ENCODE measurements at places on chromosomes 4 and X.

- no peak overlapping the region for H3K4me3 ChIP-seq
- no peaks in the 10 kb centered on the region for H3K36me3 ChIP-seq
- DNase-seq = no peak
- H3K27ac ChIP-seq = no peak overlapping the region
- no peaks in the 10 kb centered on the region for H3K27me3 ChIP-seq
Measured at GRCh38 chr4:71133491-71133890, 140.0 kb downstream of the DCK start.

DNA sequence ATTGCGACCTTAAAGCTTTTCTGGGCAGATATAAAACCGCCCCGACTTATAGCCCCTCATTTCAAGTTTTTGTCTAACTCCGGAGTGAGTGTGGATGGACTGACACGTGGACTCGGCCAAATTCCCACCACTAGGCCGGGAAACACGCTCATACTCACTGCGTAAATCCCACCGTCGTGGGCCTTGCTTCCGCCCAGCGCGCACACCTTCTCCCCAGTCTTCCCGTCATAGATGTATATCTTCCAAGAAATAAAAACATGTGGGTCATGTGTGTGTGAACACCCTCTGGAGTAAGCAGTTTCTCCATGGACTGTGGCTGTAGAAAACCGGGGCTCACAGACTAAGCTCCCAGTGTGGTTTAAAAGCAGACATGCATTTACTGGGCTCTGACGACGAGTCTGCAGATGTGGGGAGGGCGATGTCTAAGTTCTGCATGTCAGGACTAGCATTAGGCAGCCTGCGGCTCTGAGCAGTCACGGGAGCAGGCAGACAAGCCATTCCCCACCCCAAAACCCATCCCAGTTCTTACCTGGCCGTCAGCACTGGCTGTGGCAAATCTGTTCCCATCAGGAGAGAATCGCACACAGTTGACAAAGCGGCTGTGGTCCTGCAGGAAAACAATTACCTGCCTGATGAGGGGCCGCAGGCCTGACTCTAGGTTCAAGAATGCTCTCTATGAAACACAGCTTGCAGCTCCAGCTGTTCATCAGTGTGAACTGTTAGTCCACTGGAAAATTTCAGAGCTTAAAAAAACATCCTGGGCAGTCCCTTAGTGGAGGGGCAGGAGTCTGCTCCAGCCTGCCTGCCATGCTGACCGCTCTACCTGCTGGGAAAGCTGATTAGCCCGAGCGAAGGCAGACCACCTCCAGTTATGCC lies 28.2 kb downstream of the WDR1 start:
- no peak for DNase-seq
- no peak overlapping the region for H3K4me3 ChIP-seq
- H3K4me1 ChIP-seq = peaks cover 8% of the 10 kb centered on the region
- peak overlapping the region; percentile 82 for H3K27ac ChIP-seq
- H3K27me3 ChIP-seq = no peaks in the 10 kb centered on the region

DNA sequence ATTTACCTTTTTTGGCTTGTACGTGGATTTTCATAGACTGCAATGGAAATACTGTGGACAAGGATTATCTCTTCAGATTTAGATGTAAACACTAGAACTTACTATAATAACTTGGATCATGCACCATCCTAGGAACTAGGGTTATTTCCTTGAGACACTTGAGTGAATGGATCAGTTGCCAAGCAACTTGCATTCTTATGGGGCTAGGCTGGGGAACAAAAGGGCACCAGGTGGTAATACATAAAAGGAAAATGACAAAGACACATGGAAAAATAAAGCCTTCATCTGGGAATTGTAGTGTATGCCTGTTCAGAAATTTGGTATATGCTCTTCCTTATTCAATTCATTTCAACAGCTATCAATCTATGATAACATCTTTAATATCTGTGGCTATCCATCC lies 247.1 kb downstream of the SPRY1 start:
- H3K36me3 ChIP-seq = no peaks in the 10 kb centered on the region
- peaks cover 6% of the 10 kb centered on the region for H3K27me3 ChIP-seq

DNA sequence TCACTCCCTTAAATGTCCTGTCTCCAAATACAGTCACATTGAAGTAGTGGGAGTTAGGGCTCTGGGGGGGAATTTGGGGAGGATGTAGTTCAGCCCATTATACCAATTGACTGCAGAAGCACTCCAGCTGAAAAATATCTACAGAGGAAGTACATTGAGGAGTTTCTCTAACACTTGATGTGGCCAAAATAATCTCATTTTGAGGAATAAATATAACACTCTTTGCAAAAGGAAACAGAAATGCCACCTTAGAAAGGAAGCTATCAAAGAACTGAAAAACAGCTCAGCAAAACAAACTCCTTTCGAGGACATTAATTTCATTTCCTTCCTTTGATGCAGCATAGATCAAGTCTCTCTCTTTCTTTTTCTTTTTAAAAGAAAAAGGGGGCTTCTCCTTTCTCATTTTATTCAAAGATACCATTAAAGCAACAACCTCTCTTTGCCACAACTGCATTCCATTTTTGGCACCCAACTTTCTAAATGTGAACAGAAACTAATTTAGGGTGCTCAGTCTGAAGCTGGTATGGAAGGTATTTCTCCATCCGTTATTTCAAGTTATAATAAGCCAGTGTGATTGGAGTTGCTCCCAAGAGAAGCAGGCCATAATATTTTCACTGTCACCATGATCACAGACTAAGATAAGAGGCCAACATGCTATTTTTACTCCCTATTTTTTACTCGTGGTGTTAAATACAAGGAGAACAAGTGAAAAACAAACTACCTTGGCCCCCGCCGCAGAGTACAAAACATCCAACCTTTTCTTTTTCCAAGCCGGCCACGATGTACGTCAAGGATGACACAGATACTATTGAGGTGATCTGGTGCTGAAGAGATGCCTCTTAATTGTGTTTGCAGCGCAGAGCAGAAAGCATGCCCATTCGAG lies 230.4 kb upstream of the GATB start:
- H3K4me1 ChIP-seq = peaks cover 4% of the 10 kb centered on the region
- H3K27ac ChIP-seq = no peak overlapping the region
- H3K27me3 ChIP-seq = no peaks in the 10 kb centered on the region
- no peak for DNase-seq

- H3K4me3 ChIP-seq = no peak overlapping the region
- H3K36me3 ChIP-seq = no peaks in the 10 kb centered on the region
- no peak overlapping the region for H3K27ac ChIP-seq
- H3K4me1 ChIP-seq = peaks cover 10% of the 10 kb centered on the region
- peaks cover 23% of the 10 kb centered on the region for H3K27me3 ChIP-seq
- no peak for DNase-seq
Measured at GRCh38 chrX:9749146-9749692, 16.4 kb downstream of the GPR143 start.

GRCh38 chr4:68954126-68954525 lies 2.5 kb upstream of the UGT2A3 start:
- DNase-seq = no peak
- H3K4me1 ChIP-seq = no peaks in the 10 kb centered on the region
- H3K27ac ChIP-seq = no peak overlapping the region
- H3K4me3 ChIP-seq = no peak overlapping the region
- H3K36me3 ChIP-seq = no peaks in the 10 kb centered on the region
- H3K27me3 ChIP-seq = no peaks in the 10 kb centered on the region

DNA sequence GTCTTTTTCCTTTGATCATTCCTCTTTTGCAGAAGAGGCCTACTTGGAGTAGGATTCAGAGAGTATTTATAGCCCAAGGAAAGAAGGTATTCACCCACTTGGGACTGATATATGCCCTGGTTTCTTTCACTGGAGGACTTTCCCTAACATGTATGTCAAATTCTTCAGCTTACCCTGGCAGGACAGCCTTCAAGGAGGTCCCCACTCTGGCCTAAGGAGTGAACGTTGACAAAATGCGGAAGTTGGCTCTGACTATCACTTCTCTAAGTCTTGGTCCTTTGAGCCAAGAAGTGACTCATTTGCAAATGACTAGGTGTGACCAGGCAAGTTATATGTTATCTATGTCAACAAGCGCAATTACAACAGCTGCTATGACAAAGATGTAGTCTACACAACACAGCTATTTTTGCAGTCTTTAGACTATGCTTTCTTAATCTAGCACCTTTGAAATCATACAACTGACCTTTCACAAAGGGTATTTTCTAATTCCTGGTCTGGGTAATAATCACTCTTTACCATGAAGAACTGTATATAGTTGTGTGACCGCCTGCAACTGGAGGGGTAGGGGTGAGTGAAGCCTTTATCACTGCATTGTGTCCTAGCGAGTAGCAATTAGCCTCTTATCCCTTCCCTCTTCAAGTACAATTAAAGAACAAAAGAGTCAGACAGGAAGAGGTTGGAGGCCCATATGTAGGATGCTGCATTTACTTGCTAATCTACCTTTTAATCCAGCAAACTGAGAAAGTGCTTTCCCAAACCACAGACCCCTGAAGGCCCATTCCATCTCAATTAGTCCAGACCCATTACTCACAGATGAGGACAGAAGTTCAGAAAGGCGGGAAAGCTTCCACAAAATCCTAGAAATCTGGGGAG lies 50.1 kb downstream of the RASGEF1B start:
- peaks cover 16% of the 10 kb centered on the region for H3K36me3 ChIP-seq
- no peaks in the 10 kb centered on the region for H3K27me3 ChIP-seq
- H3K4me1 ChIP-seq = peaks cover 18% of the 10 kb centered on the region
- peak; percentile 47 for DNase-seq

DNA sequence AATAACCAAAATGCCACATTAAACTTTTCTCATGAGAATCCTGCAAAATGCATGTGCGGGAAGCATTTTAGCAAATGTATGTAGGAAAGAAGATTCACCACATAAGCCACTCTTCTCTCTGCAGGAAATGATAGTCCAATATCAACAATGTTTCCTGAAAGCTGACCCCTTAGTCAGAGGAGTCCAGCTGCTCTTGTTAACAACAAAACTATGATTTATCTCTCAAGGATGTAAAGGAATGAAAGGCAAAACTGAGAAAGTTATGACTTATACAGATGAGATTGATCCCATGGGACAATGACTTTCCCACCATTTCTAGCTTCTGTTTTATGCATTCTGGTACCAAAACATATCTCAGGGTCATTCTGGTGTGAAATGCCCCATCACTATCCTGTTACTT lies 125.0 kb upstream of the EDNRA start:
- H3K27ac ChIP-seq = no peak overlapping the region
- no peaks in the 10 kb centered on the region for H3K36me3 ChIP-seq
- no peak for DNase-seq
- H3K27me3 ChIP-seq = no peaks in the 10 kb centered on the region
- no peak overlapping the region for H3K4me3 ChIP-seq

- no peaks in the 10 kb centered on the region for H3K4me1 ChIP-seq
- peaks cover 23% of the 10 kb centered on the region for H3K36me3 ChIP-seq
- H3K27ac ChIP-seq = no peak overlapping the region
- H3K4me3 ChIP-seq = no peak overlapping the region
Measured at GRCh38 chr4:94253036-94253435, 45.4 kb downstream of the SMARCAD1 start.

DNA sequence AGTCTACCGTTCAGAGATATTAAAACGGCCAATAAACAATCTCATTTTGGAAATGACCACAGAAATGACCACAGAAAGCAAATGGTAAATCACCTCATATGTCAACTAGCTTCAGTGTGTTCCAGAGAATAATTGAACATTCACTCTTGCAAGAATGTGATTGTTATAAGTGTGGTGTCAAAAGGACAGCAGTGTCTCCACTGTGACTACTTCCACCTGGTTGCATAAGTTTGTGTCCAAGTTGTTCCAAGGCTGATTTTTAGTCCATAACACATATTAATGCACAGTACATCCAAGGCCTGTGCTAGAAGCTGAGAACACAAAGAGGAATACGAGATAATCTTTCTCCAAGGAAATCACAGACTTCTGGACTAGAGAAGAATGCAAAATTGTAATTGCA lies 37.4 kb upstream of the RNF150 start:
- H3K36me3 ChIP-seq = no peaks in the 10 kb centered on the region
- DNase-seq = no peak
- no peaks in the 10 kb centered on the region for H3K4me1 ChIP-seq
- no peaks in the 10 kb centered on the region for H3K27me3 ChIP-seq
- H3K27ac ChIP-seq = no peak overlapping the region

DNA sequence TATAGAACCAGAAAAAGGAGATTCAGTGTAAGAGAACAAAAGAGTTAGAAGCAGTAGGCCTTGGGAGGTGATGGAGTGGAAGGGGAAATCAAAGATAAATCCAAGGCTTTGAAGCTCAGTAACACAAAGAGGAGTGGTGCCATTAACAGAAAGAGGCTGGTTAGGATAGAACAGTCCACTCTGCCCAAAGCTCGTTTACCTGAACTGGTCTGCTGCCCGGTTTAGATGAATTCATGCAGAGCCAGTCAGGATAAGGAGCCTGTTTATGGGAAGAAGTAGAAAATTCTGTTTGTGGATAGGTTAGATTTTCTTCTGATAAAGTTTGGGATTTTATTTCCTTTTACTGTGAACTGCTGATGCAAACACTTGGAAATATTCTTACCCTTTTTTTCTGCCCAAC lies 80.6 kb downstream of the HMGB2 start:
- peaks cover 11% of the 10 kb centered on the region for H3K36me3 ChIP-seq
- no peaks in the 10 kb centered on the region for H3K27me3 ChIP-seq
- no peak overlapping the region for H3K27ac ChIP-seq
- DNase-seq = no peak
- peaks cover 32% of the 10 kb centered on the region for H3K4me1 ChIP-seq

DNA sequence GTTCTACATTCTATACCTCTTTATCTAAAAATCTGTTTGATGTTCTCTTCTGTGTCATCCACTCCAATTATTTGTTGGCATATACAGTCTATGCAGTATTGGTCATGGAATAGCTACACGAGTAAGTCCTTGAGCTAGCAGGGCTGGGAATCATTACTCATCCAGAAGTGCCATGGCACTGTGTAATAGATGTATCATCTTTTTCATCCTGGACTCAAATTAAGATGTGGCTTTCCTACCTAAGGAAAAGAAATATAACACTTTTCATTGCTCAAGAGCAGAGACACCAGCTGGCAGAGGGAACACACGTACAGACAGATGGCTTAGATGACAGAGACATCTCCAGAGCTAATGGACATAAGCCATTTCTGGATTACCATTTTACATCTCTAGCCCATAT lies 159.8 kb downstream of the FAM13A start:
- no peak overlapping the region for H3K27ac ChIP-seq
- H3K4me1 ChIP-seq = no peaks in the 10 kb centered on the region
- no peak overlapping the region for H3K4me3 ChIP-seq
- H3K36me3 ChIP-seq = no peaks in the 10 kb centered on the region
- no peaks in the 10 kb centered on the region for H3K27me3 ChIP-seq

Data from naive B cell (primary cell).